ENCODE measurements at places on chromosomes 3 and 15.

DNA sequence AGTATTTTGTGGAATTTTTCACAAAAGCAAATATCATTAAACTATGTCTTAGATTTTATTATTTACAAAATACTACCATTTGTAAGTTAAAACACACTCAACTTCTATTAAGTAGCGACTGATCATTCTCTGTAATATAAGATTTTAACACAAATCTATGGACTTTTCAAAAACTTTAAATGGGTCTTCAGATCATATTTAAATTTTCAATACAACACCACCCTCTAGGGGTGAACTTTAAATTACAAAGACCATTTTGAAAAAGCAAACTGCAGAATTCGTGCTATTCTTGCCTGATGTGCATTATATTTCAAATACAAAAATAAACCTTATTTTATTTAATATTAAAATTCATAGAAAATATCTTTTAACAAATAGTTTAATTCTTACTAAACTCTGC lies 8.2 kb upstream of the VGLL4 start:
- no peak for DNase-seq

DNA sequence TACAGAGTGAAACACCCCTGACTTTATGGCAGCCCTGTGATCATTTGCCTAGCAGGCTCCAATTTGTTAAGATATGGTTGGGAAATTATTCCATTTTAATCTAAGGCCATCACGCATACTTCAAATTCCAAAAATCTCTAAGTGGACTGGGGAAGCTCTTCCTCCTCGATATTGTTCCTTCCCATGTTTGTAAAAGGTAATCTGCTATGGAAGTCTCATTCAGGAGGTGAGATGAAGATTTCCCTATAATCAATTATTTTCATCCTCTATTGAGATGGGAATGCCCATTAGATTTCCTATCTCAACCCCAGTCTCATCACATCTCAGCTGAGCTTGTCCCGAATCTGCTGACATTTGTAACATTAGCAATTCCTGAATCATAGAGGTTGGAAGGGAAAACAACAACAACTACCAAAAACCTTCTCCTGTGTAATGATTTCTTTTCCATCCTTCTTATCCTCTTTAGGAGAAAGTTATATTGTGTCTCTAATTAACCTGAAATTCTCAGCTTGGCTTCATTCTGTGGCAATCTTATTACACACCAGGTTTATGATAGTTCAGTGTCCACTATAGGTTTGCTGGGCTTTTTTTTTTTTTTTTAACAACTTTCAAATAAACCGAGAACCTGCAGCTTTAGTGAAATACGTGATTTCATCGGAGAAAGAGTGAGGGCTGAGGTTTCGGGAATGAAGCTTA lies 2.2 kb upstream of the NR2F2 start:
- DNase-seq: no peak

GRCh38 chr15:67120839-67121643 lies 55.6 kb downstream of the SMAD3 start:
- no peak for DNase-seq

GRCh38 chr3:37139567-37140052 lies 34.8 kb downstream of the LRRFIP2 start:
- no peak for DNase-seq

GRCh38 chr3:12579905-12580304 lies 23.0 kb downstream of the MKRN2 start:
- no peak for DNase-seq
